ENCODE measurements at places on chromosomes 16 and 17.

DNA sequence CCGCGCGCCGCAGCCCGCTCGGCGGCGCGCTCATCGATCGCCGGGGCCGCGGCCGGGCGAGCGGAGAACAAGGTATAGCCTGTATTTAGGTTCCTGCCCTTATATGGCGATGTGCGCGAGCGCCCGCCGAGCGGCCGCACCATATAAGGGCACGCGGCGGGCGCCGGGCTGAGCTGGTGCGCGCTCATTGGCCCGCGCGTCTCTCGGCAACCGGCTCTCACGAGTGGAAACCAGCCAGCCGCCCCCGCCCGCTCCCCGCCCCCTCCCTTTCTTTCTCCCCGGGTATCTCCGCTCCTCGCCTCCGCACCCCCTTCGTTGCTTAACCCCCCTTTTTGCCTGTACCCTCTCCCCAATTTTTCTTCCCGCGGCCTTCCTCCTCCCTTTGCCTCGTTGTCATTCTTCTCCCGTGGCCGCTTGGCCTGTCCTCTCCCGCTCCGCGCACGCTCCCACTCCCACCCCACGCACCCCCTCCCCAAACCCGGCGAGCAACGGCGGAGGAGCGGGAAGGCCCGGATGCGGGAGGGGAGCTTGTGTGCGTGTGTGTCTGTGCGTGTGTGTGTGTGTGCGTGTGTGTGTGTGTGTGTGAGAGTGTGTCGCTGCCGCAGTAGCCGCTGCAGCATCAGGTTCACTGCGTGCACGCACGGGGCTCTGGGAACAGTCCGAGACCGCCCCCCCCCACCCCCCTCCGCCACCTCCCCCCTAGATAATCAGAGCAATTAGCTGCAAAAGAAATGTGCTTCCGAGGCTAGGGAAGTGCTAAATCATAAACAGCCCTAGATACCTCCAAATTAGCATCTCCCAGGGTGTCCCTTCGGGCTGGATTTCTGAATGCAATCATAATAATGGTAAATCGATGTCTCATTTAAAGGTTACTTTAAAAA, 13.5 kb upstream of the CBX8 start:
- peak; percentile 87 for DNase-seq

GRCh38 chr17:52790359-52790955, 631.9 kb upstream of the CA10 start:
- peak; percentile 21 for DNase-seq

DNA sequence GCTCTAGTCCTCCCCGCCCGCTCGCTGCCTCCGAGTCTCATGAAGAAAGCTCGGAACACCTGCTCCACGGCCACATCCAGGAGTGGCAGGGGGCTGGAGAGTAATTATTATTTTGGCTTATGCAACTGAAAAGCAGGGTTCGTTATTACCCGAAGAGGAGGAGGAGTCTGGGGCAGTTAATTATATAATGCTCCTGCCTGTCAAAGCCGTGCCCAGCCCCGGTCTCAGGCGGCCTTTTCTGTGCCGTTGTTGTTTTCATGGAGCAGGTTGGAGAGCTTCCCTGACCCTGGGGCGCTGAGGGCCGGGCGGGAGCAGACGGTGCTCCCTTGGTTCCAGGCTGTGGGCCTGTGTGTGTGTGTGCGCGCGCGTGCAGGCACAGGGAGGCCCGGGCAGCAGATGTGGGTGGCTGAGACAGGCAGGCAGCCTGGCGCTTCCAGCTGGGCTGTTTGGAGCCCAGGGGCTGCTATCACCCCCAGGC, 2.4 kb downstream of the JPH3 start:
- no peak for DNase-seq

- DNase-seq: peak; percentile 89
Measured at GRCh38 chr17:34254651-34255380, at the start of gene CCL2. TSS of gene CCL2 (plus strand) at chr17:34255285. CDS start at chr17:34255350, 65 bp downstream.

DNA sequence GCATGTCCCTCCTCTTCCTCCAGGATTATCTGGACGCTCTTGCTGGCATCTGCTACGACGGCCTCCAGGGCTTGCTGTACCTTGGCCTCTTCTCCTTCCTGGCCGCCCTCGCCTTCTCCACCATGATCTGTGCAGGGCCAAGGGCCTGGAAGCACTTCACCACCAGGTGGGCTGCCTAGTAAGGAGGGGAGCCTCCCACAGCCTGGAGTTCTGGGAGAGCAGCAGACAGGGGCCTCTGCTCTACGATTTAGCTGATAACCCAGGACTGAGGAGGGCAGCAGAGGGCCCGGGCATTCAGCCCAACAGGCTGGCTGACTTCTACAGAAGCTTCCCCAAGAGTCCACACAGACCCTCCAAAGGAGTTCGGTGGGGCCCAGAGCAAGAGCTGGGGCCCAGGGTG, 21.8 kb upstream of the DNAI2 start:
- DNase-seq: no peak

DNA sequence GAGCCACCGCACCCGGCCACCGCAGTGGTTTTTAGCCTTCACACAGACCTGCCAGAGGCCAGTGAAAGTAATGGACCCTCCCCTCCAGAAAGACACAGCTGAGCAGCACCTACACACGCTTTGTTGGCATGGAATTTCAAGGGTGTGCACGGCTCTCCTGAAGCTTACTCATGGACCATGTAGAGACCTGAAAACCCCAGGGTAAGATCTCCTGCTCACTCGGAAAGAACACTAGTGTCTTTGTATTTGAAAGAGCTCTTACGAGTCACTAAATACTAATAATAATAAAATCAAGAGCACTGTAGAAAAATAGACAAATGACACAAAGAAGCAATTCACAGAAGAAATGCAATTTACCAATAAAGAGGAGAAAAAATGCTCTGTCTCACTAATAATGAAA, 20.0 kb downstream of the SLC43A2 start:
- DNase-seq: no peak

DNA sequence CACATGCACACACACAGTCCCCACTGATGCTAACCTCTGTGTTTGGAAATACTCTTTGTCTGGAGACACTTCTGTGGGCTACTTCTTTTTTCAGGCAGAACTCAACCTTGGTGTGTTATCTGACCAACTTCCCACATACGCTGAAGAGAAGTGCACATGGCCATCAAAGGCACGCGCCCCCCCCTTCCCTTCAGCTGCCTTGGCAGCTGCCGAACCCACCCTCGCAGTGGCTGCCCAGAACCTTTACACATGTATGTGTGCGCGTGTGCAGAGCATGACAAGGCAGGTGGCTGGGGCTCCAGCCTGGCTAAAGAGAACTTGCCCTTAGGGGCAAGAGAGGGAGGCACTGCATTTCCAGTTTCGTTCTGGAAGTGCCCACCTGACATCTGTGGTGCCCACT, 3.9 kb downstream of the RAPGEFL1 start:
- DNase-seq: no peak

DNA sequence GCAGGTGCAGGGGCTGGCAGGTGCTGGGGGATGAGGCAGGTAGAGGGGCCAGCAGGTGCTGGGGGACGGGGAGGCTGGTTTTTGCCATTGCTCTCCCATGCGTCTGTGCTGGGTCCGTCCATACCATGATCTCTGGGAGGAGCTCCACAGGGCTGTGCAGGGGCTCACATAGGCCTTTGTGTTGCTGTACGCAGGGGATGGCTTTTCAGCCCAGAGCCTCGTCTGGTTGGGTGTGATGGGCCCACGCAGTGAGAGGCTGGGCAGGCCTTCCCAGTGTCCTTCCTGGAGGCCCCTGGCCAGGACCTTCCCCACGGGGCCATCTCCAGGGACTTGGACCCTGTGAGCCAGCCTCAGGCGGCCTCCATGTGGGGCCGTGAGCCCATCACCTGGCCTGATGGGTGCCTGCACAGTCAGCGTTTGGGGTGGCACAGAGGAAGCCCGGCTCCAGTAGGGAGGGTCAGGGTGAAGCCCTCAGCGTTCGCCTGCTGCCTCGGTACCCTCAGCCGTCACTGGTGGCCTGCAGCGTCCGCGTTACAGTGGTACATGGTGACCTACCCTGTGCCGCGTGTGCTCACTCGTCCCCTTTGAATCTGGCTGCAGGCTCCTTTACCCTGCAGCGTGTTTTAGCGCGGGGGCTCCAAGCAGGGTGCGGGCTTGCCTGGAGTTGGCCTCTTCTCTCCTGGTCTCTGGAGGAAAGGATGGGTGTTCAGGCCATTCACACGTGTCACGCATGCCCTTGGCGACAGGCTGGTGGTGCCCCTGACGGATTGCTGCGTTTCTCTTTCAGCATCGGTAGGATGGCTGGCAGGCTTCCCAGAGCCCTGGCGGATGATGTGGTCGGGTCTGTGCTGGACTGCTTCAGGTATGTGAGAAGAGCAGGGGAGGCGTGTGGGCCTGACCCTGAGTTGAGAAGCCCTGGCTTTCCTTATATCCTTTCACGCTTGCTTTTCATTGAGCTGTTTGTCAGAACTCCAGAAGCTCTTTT, 30.6 kb downstream of the ZNF750 start:
- no peak for DNase-seq

DNA sequence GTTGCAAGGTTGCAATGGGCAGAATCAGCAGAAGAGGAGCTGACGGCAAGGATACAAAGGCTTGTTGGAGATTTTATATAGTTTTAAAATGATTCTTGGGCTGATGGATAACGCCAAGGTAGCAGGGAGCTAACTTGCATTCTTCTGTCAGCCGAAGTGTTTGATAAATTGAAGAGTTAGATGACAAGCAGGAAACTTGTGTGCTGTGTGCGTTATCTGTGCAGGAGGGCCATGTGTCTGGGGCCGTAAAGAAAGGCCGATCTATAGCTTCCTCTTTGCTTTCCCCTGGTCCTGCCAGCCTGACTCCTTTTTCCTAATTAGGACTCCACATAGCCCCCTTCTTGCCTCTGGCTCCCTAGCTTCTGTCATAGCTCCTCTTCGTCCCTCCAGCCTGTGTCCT, 6.7 kb upstream of the WWOX start:
- no peak for DNase-seq

GRCh38 chr16:81779536-81780320, 637 bp downstream of the PLCG2 start:
- peak; percentile 25 for DNase-seq

GRCh38 chr17:17540935-17541639, 44.9 kb upstream of the RASD1 start:
- DNase-seq: no peak

DNA sequence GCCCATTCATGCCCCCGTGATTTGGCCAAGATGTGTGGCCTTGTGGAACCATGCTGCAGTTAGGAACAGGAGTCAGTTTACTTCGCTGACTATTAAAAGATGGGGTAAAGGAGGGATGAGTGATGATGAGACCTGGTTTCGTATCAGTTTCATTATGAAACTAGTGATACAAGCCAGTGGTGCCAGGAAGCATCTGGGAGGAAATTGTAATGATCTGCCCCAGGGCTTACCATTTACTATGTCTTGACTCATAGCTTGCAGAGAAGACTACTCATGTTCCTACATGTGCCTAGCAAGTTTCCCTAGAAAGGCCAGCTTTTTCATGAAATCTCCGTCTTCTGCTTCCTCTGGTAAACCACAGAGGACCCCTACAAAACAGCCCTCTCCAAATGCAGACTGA, 23.2 kb downstream of the CDH3 start:
- no peak for DNase-seq

DNA sequence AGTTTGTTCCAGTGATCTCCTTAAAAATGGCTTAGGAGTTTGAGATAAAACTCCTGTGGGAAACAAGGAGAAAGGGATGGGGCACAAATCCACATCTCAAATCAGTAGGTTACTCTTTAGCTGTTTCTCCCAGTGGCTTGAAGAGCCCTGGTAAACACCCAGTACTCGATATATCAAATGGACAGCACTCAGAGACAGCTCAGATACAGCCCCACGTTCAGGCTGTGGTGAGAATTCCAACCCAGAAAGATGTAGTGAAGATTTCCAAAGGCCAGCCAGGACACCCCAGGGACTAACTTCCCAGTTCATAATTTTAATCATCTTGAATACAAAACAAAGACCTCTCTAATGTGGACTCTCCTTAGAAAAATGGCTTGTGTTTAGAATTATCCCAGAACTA, 6.4 kb upstream of the VEZF1 start:
- no peak for DNase-seq

DNA sequence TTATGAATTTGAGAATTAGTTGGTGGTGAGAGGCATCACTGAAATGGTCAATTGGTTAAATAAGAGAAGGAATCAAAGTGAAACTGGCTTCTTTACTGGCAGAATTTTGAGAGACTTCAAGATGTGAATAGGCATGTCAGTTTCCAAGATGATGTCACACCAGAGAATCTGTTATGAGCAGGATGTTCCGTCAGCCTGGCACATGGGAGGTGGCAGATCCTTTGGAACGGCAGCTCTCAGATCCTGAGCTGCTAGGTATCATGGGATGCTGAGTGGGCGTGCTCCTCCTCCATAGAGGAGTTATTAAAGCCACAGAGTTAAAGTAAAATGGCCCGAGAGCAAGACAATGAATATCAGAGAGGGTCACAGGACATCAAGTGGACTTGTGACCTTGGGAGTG, 444.3 kb upstream of the HSBP1 start:
- no peak for DNase-seq

DNA sequence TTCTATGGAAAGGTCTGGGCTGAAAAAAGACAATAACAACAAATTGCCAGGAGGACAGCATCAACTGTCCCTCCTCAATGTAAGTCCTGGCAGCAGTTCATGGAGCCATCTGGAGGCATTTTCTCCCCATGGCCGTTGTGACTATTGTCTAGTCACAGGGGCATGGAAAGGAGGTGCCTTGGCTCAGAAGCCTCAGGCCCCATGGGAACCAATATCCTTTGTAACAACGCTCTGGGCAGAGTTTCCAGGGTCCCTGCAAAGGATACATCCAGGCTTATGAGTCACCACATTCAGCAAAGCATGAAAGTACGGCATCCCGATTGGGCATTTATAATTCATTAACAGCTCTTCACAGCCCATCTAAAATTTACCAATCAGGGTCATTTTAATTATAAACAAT, 85.2 kb downstream of the GLG1 start:
- no peak for DNase-seq

DNA sequence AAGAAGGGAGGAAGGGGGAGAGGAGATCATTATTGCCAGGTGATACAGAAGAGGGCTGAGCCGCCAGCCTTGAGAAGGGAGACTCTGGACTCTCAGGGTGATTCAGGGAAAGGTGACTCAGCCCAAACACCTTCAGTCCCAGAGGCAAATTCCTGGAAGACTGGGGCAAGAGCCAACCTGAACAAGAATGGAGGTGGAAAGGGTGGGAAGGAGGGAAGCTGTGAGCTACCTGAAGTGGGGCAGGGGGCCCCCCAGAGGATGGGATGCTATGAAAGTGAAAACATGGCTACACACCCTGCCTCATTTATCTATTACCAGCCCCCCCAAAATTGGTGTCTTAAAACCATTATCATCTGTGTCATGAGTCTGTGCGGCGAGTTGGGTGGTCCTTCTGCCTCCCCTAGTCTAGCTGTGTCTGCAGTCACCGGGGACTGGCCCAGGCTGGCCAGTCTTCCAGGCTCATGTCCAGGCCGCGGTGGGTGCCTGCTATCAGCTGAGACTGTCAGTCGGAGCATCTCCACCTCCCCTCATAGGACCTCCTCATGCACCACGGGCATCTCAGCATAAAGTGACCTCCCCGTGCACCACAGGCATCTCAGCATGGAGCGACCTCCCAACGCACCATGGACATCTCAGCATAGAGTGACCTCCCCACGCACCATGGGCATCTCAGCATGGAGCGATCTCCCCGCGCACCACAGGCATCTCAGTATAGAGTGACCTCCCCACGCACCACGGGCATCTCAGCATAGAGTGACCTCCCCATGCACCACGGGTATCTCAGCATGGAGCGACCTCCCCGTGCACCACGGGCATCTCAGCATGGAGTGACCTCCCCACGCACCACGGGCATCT, 3.2 kb upstream of the SLC47A2 start:
- DNase-seq: no peak
